ENCODE measurements at places on chromosomes 1 and 21.

- DNase-seq = peak; percentile 59
Measured at GRCh38 chr1:115764541-115764940, 4.0 kb downstream of the CASQ2 start.

DNA sequence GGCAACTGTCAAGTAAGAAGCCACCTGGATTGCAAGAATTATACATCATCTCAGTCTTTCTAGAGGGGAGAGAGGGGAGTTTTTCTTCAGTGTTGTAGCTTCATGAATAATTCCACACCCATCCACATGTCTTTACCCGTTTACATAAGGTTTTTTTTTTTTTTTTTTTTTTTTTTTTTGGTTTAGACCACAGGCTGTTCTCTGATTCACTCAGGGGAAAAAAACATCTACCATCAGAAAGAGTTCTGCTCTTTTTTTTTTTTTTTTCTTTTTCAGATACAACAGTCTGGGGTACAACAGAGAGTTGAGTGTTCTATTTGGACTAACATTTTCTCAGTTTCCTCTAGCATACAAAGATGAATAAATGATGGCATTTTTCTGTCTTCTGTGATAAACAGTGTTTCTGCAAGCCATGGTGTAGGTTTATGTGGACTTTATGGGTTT is 4.9 kb upstream of the KIF14 start:
- DNase-seq = no peak

DNA sequence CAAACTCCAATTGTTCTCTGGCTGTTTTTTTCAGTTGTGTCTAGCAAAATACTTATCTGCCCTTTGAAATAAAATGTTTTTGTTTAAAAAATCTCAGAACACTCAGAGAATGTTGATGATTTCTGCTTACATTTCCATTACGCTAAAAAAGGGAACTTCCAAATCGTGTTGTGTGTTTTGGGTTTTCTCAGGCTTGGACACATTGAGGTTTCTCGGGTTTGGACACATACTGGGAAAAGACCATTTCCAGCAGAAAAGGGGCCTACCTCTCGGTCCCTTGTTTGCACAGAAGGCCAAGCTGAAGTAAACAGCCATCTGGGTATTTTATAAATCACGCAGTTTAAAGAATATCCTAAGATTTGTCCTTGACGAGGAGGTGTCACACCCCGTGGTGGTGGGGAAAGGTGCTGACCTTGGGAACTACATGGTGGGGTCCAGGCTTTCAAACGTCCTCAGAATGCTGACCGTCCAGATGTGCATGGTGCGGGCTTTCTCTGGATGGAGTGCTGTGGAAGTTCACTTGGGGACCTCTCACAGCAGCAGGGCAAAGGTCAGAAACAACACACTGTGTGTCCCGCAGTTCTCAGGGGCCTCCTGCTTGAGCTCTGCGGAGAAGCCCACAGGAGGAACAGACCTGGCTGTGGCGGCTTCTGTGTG is 67.8 kb downstream of the SLC37A1 start:
- DNase-seq = no peak

DNA sequence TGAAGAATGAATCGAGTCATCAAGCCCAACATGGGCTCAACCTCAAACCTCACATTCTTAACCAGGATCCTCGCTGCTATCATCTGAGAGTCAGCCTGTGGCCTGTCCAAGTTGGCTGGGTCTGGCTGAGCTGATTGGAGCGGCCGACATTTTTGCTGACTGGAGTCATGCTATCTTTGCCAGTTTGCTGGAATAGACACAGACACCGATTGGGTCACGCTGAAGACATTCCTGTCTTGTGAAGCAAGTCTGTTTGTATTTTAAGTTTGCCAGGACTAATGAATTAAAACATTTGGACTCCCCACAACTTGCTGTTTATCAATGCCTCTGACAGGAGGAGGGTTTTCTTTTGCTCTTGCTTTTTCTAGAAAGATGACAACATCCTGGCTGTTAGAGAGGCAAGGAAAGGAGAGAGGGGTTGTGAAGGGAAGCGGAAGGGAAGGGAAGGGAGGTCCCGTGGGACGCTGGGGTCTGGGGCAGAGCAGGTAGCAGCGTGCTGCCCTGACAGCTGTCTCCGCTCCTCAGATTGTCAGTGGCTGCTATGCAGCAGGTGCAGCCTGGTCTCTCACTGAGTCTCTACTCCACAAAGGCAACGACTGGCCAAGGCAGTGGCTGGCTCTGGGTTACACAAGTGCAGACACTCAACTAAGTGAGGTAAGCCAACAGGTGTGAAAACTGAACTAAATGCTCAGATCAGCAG is at the start of gene MAP3K7CL:
Gene MAP3K7CL, plus strand, starts transcription at position 375 of the 700 bp plus-strand sequence. CDS start 2,701 bp downstream, outside the sequence.
- DNase-seq = peak; percentile 44

DNA sequence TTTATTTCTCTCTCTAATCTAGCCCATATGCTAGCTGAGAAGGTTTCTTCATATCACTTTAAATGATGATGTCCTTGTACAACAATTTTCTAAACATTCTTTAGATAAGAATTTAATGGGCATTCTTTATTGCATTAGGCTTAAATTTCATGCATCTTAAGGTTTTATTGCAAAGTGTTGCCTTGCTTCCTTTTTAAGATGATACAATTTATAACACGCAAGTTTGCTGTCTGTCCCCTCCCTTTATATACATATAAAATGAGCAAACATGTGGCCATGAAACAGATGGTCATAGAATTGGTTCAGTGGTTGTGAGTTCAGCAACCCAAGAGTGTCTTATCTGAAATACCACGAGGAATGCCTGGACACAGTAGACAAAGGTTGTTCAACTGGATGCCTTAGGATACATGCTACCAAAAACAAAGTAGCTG is 12.1 kb downstream of the NBPF3 start:
- no peak for DNase-seq

DNA sequence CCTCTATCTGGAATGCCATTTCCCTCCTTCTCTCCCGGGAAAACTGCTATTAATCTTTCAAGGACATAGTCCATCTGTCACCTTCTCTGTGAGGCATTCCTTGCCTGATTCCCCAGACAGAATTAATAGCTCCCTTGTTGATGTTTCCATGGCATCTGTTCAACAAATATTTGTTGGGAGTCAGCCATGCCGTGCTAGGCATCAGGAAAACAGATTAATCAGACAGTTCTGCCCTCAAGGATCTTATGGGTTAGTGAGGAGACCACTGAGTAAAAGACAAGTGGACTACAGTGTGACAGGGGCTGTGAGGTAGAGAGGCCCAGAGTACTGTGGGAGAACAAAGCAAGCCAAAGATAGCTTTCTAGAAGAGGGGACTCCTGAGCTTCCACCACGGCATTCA is 11.4 kb upstream of the MAGOH start:
- no peak for DNase-seq

DNA sequence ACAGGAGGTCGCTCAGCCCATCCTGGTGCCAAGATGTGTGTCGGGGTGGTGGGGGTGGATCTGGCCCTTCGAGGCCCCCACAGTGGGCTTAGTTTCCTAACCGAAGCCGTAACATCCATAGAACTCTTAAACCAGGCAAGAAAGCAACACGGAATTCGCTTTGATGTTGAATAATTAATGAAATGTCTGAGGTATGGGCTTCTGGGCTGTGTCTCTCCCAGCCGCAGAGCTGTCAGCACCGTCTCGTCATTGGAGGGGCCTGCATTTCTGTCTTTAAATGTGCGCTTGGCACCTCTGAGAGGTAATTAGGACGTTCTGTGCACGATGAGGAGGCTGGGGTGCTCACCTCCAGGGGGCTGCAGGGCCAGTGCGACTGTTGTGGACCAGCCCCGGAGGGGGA is 13.3 kb upstream of the PLCH2 start:
- DNase-seq = no peak

- DNase-seq = no peak
Measured at GRCh38 chr1:55868026-55868425, 652.9 kb upstream of the USP24 start.

GRCh38 chr21:46636181-46636512 is 673 bp downstream of the PRMT2 start:
- no peak for DNase-seq

GRCh38 chr21:26067836-26068594 is 102.6 kb downstream of the APP start:
- DNase-seq = no peak

DNA sequence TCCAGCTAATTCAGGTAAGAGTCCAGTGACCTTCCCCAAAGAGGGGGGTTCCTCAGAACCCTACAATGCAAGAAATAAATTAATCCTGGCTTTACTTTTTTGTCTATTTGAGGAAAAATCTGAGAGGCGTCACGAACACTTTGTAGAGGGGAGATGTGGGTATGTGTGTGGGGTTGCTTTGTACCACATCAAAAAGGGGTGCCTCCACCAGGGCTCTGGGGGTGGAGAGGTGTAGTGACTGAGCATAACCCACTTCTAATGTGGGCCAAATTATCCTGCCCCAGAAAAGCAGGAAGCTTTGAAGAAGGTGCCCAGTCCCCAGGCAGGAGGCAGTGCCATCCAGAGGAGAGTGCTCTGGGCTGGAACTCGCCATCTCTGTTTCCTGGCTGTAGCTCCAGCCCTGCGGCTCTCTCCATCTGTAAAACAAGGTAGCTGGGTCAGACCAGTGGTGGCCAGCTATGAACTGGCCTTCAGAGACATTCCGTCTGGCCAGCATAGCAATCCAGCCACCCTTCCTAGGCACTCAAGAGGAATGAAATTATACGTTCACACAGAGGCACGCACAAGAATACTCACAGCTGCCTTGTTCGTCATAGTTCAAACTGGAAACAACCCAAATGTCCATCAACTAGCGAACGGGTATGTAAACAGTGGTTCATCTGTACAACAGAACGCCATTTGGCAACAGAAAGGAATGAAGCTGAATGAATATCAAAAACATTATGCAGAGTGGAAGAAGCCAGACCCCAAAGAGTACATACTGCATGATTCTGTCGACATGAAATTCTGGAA is 45.4 kb upstream of the TNFRSF1B start:
- no peak for DNase-seq

GRCh38 chr1:111538343-111539025 is 35.1 kb upstream of the ADORA3 start:
- DNase-seq = no peak

- DNase-seq = no peak
Measured at GRCh38 chr1:16101623-16102022, 28.2 kb upstream of the FAM131C start.

GRCh38 chr1:17569200-17570139 is 30.0 kb downstream of the ARHGEF10L start:
- peak; percentile 91 for DNase-seq

DNA sequence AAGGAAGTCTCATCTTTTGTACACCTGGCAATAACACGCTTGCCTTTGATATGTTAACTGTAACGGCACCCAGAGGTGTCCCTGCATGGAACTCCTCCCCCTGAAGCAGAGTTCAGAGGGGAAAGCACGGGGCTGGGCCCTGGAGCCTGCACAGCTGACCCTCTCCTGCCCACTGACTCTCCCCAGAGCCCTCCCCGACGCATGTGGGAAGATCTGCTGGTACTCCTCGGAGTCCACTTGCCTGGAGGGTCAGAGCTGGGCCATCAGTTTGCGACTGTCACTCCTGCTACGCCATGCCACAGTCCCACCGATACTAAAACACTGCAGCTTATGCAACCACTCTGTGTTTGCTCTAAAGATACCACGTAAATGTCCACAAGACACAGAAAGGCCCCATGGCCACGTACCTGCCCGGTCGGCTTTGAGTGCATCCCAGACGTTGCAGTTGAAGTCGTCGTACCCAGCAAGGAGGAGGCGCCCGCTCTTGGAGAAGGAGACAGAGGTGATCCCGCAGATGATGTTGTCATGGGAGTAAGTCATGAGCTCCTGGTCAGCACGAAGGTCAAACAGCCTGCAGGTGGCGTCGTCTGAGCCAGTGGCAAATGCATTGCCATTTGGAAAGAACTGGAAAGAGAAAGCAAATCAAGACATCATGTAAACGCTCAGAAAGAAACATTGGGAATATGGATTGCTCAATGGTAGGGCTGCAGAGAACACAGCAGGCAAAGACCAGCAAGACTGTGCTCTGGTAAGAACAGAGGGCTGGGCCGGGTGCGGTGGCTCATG is 10.6 kb upstream of the NADK start:
- DNase-seq = no peak

DNA sequence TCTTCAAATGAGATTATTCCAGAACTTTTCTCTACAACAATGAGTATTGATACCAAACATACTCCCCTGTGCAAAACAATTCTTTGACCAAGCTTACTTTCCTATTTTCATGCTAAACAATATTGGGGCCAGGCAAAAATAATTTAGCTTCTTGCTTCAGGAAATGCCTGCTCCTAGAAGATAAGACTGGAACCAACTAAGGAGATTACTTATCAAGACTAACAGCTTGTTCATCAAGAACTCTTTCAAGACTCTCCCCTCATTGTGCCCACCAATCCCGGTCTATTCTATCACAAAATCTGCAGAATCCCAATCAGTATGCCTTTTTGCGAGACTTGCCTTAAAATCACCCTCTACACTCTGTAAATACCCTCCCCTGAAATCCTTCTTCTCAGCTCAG is 536.6 kb downstream of the RWDD3 start:
- DNase-seq = no peak

GRCh38 chr1:167301355-167301754 is 80.7 kb downstream of the POU2F1 start:
- DNase-seq = no peak

- no peak for DNase-seq
Measured at GRCh38 chr1:234578735-234579134, 31.2 kb downstream of the IRF2BP2 start.

DNA sequence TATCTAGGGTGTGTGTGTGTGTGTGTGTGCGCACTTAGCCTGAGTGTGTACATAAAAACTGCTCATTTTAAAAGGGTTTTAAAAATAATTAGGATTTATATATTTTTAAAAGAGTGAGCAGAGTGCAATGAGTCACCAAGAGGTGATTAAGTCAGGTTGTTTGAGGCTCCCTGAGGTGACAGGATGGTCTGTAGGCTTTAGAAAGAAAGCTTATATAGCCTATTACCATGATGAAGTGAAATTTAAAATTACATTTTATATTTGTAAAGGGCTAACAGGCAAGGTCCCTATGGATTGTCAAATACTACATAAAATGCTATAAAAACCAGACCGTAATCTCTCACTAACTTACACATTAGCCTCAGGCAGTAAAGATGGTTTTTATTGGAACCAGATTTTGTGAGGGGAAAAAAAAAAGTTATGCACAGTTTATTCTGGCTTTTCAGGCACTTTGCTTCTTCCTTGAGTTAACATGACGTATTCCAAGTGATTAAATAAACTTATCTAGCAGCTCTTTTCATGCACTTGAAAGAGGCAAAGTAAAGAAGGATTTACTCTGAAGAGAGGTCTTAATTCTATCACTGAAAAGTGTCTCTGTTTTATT is 711.7 kb upstream of the PTBP2 start:
- no peak for DNase-seq

- DNase-seq = no peak
Measured at GRCh38 chr1:46211051-46211450, 7.9 kb downstream of the LURAP1 start.

DNA sequence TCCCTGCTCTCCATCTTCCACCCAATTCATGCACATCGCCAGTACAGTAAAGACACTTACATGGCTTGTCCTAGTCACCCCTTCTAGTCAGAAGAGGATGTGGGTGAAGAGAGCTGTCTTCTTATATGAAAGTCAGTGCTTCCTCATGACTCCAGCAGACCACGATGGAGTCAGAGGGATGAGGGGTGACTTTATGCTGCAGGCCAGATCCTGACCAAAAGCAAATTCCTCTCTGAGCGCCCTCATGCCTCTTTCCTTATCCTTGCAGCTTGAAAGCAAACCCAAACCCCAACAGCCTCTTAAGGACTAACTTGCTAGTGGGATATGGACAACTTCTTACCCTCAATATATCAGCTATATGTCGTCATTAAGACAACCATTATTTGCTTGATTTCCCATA is 348.2 kb upstream of the DUSP10 start:
- no peak for DNase-seq
